ENCODE measurements at places on chromosomes 11 and 22.

DNA sequence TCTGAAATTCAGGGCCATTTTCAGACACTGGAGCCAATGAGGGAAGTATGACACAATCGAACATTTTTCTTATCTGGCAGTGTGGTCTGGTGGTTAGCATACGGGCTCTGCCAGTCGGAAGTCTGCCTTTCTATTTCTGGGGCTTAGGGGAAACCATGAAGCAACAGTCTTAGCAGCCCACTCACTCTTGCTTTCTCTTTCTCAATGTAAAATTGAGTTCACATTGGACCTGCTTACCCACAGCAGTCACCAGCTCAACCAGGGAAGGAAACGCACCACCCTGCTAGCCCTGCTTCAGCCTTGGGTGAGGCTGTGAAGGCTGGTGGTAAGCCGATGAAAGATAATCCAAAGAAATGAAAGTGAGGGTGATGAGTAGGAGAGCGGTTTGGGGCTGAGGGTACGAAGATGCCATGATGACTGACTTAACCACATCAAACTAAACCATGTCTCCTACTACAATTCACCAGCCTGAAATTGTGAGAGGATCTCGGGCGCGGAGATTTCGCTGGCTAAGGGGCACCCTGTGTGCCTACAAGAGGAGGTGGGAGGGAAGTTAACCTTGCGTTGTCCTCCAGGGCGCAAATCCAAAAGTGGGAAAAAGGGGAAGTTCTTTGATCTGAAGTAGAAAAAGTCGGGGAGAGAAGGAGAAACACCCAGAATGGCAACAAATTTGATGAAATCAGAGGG, 2.0 kb upstream of the LMO2 start:
- H3K36me3 ChIP-seq = no peaks in the 10 kb centered on the region
- DNase-seq = no peak
- no peak overlapping the region for H3K4me3 ChIP-seq
- H3K27me3 ChIP-seq = no peaks in the 10 kb centered on the region
- H3K27ac ChIP-seq = no peak overlapping the region
- no peaks in the 10 kb centered on the region for H3K4me1 ChIP-seq

GRCh38 chr11:45885921-45886721, 670 bp downstream of the MAPK8IP1 start:
- H3K4me3 ChIP-seq = peak overlapping the region; percentile 31
- no peaks in the 10 kb centered on the region for H3K36me3 ChIP-seq
- no peaks in the 10 kb centered on the region for H3K4me1 ChIP-seq
- no peak overlapping the region for H3K27ac ChIP-seq

- H3K27ac ChIP-seq = no peak overlapping the region
- H3K36me3 ChIP-seq = no peaks in the 10 kb centered on the region
- H3K4me1 ChIP-seq = no peaks in the 10 kb centered on the region
- DNase-seq = no peak
These were observed 446.5 kb downstream of the AASDHPPT start for GRCh38 chr11:106523921-106524320.

- no peaks in the 10 kb centered on the region for H3K27me3 ChIP-seq
- DNase-seq = no peak
- no peak overlapping the region for H3K27ac ChIP-seq
These were observed 524.0 kb upstream of the KIRREL3 start for GRCh38 chr11:127524618-127525017.

DNA sequence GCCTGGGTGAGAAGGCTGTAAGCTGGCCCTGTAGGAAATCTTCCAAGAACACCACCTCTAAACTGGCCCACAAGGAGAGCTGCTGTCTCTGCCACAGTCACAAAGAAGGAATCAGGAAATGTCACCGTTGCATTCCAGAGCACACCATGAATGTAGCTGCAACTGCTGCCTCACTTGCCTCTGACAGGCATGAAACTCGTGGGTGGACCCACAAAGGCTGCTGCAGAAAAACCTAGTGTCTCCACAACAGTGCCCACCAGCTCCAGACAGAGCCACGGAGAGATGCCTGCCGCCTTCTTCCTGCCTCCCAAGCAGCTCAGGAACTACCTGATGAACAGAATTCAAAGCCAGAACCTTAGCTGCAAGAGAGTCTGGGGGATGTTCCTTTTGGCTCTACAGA, 10.5 kb downstream of the DNAJB13 start:
- H3K36me3 ChIP-seq = no peaks in the 10 kb centered on the region
- no peak for DNase-seq
- no peak overlapping the region for H3K27ac ChIP-seq
- H3K4me3 ChIP-seq = no peak overlapping the region
- no peaks in the 10 kb centered on the region for H3K27me3 ChIP-seq

DNA sequence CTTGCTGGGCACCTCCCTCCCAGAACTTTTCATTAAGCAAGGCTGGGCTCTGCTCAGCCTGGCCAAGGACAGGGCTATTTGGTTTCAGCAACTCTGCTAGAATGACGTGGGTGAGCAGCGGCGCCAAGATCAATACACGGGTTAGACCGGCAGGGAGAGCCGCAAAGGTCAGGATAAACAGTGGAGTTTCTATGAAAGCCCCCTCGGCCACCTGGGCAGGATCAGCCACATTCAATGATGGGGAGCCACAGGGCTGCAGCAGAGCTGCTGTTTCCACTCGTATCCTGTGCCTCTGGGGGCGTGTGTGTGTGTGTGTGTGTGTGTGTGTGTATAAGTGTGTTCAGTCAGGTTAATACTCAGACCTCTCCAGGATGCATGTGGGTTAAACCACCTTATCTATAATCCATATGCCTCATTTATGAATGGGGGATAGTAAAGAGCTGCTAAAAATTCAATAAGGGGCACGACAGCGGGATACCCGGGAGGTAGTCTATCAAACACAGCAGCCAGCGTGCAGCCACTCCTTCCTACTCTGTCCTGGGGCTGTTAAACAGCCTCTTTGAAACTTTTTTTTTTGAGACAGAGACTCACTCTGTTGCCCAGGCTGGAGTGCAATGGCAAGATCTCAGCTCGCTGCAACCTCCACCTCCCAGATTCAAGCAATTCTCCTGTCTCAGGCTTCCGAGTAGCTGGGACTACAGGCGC, 34.8 kb downstream of the MYH9 start:
- H3K4me3 ChIP-seq = no peak overlapping the region
- H3K27me3 ChIP-seq = no peaks in the 10 kb centered on the region
- no peak for DNase-seq
- H3K36me3 ChIP-seq = no peaks in the 10 kb centered on the region

Measured in Panc1 (cell line).